Osteoblast (primary cell): ENCODE measurements at places on chromosomes 16 and 17.
A peak's percentile ranks its signal among the peaks of the same experiment; 100 is the strongest.

GRCh38 chr17:4324463-4324862 lies 42.0 kb downstream of the UBE2G1 start:
- no peak for DNase-seq

- DNase-seq = no peak
Measured at GRCh38 chr16:1170076-1170418, 17.1 kb downstream of the CACNA1H start.

DNA sequence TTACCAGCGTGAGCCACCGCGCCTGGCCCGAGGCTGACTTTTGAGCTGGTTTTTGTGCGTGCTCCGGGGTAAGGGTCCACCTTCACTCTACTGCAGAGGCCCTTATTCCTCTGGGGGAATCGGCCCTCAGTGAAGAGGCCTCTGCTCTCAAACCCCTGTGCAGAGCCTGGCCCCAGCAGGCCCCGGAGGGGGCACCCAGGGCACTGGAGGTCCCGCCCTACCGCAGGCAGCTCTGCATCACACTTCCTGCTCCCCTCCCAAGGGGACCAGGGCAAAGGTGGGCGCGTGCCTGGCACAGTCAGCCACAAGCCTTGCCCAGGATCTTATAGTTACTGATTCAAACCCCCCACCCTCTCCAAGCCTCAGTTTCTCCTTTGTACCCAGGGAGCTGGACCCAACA lies 3.6 kb upstream of the UBE2I start:
- peak; percentile 50 for DNase-seq

GRCh38 chr17:49580055-49580721 lies 4.5 kb downstream of the NXPH3 start:
- peak; percentile 77 for DNase-seq

- no peak for DNase-seq
Measured at GRCh38 chr16:57797216-57797525, 5.1 kb downstream of the KIFC3 start.

DNA sequence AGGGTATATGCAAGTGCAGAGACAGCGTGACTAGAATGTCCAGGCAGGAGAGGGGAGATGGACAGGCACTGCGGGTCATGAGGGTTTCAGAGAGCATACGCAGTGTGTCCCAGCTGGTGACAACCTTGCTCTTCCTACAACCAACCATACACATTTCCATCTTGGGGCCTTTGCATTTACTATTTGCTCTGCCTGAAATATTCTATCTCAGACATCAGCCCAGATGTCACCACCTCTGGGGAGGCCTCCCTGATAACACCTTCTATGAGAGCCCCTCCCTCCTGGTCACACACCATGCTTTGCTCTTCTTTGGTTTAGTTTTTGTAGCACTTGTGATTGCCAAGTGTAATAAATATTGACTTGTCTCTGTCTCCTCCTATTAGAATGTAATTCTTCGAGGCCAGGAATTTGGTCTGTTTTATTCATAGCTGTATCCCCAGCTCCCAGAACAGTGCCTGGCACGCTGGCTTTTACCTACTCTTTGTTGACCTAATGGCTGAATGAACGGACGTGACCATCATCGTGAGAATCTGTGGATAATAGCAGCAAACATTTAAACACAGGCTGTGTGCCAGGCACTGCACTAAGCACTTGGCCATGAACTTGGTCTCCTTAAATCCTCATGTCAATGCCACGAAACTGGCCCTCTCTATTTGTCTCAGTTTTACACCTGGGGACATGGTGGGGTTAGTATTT lies 51.9 kb downstream of the PLCG2 start:
- no peak for DNase-seq

- no peak for DNase-seq
Measured at GRCh38 chr16:12661656-12662172, 142.0 kb downstream of the CPPED1 start.

DNA sequence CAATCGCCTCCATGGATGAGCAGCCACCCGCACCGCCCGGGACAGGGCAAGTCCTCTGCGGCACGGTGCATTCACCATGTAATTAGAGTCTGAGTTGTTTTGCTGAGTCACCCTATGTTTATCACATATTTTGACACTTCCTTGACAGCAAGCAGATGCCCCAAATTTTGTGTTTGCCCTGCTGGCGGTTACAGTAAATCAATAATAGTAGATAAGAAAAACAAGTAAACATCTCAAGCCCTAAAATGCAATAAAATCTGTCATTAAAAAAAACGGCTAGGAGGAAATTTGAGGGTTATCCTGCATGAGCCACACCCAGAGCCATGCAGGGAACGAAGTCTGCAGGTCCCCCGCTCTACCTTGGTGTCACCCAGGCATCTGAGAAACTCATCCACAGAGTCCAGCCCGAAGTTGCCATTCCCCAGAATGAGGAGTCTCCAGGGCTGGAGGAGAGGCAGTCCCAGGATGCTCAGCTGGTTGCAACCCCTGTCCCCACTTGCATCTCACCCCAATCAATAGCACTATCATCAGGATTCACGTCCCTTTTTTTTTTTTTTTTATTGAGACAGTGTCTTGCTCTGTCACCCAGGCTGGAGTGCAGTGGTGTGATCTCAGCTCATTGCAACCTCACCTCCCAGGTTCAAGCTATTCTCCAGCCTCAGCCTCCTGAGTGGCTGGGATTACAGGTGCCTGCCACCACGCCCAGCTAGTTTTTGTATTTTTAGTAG lies 16.5 kb upstream of the ST6GALNAC1 start:
- no peak for DNase-seq

DNA sequence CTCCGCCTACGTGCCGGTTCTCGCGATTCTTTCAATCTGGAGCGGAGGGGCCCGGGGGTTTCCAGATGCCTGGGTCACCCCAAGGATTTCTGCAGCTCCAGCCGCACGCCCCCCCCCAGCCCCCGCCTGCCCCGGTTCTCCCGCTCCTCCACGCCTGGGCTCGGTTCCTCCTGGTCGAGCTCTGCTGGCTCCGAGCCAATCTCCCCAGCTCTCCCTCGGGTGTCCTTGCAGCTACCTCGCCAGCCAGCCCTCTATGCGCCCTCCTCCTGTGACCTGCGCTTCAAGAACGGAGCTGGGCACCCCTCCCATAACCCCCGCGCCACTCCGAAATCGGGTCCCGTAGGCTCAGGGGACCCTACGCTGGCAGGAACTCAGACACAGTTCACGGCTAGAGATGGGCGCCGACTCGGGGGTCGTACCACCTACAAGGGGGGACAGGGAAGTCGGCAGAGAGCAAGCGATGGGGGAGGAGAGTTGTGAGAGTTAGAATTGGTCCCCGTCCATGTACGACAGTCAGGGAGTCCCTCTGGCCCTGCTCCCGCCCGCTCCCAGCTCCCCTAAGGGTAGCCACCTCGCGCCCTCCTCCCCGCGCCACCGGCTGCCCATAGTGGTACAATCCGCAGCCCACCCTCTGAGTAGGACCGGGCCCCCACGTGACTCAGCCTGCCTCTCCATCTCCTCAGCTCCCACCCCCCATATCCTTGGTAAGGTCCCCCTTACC lies 961 bp downstream of the FGF11 start:
- DNase-seq = peak; percentile 86

DNA sequence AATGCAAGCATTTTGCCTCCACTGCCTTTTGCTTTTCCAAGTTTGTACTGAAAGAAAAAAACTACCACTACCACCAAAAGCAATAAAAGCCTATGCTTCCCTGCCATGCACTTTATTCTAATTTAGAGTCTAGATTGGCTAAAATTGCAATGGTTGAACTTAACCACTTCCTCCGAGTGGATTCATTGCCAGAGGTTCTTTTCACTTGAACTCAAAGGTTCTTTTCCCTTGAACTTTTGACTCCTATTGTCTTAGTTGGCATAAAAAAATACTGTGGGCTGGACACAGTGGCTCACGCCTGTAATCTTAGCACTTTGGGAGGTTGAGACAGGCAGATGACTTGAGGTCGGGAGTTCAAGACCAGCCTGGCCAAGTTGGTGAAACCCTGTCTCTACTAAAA lies 319.8 kb upstream of the GOT2 start:
- no peak for DNase-seq

- peak; percentile 93 for DNase-seq
Measured at GRCh38 chr17:44354582-44355561, 8.8 kb downstream of the FAM171A2 start.

DNA sequence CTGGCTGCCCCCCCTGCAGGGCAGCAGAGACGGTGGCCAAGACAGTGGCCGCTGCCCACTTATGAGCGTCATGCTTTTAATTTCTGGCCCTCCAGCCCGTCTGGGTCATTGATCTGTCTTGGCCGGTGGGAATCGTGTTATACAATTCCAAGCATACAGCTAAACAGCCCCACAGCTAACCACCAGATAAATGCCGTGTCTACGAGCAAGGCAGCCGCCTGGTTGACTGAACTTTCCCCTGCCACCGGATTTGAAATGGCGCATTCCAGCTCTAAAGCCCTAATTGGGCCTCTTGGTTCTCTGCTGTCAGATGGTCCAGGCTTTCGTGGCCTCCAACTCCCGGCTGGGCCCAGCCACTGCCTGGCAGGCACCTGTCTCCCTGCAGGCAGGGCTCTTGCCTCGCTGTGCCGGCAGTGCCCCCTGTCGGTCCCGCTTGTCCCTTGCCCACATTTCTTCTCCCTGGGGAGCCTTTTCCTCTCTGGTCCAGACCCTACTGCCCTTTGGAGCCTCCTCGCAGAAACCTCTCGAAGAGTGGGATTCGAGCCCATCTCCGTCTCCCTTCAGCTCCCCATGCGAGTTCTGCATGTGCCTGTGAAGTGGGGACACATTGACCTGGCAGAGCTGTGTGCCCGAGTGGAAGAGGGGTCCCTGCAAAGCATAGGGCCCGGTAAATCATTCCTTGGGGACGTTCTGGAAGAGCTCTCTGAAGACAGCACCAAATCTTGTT lies 1.8 kb upstream of the RBFOX3 start:
- DNase-seq = peak; percentile 81

DNA sequence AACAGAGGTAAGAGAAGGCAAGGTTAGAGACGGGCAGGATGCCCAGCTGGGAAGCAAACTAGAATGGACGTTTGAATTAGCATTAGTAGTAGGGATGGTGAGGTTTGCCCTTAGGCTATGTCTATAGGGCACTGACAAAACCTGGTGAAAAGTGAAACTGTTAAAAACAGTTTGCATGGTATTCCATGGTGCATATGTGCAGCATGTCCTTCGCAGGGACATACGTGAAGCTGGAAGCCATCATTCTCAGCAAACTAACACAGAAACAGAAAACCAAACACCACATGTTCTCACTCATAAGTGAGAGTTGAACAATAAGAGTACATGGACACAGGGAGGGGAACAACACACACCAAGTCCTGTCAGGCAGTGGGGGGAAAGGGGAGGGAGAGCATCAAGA lies 25.8 kb downstream of the NACA2 start:
- DNase-seq = no peak

GRCh38 chr17:29474297-29474696 lies 84.1 kb downstream of the TAOK1 start:
- no peak for DNase-seq

DNA sequence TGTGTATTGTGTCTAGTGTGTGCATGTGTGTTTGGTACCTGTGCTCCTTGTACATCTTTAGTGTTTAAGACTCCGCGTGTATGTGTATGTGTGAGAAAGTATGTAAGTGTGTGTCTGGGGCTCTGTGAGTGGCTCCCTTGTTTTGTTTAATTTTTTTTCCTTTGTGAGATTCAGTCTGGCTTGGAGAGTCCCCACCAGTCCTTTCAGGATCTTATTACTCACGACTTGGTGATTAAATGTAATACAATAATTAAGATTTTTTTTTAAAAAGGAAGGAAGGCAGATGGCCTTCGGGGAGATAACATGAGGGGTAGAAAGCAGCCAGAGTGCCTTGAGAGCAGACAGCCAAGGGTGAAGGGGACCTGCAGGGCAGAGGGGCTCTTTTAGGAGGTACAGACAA lies 33.9 kb downstream of the FZD2 start:
- peak; percentile 29 for DNase-seq

DNA sequence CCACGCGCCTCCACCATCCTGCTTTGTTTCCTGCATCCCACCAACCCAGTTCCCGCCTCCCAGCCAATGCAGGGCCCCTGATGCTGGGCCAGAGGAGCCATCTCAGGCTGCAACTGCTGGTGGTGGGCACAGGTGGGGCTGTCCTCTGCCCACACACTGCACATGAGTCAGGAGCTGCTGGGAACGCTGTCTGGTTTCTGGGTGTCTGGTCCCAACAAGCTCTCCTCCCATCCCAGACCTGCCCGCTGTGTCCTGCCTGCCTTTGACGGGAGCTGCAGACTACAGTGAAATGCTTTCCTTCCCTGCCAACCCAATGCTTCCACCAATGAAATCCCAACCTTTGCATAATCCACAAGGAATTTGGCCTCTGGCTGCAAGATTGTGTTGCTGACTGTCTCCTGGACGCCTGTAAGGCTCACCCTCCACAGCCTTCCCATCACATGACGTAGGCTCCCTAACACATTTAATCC lies 98.9 kb downstream of the N4BP1 start:
- peak; percentile 94 for DNase-seq

DNA sequence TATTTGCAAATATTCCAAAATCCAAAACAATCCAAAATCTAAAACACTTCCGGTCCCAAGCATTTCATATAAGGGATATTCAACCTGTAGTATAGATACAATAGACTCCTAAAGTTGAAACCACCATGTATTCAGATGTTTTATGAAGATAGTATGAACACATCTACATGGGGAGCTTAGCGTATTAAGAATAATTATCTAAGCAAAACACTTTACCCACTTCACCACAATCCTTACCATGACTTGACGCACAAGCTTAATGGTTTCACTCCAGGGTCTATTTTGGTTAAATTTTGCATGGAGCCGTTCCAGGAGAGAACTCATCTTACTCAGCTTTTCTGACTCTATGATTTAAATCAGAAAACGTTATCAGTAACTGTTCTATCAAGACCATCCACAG lies 3.5 kb downstream of the MED1 start:
- no peak for DNase-seq

DNA sequence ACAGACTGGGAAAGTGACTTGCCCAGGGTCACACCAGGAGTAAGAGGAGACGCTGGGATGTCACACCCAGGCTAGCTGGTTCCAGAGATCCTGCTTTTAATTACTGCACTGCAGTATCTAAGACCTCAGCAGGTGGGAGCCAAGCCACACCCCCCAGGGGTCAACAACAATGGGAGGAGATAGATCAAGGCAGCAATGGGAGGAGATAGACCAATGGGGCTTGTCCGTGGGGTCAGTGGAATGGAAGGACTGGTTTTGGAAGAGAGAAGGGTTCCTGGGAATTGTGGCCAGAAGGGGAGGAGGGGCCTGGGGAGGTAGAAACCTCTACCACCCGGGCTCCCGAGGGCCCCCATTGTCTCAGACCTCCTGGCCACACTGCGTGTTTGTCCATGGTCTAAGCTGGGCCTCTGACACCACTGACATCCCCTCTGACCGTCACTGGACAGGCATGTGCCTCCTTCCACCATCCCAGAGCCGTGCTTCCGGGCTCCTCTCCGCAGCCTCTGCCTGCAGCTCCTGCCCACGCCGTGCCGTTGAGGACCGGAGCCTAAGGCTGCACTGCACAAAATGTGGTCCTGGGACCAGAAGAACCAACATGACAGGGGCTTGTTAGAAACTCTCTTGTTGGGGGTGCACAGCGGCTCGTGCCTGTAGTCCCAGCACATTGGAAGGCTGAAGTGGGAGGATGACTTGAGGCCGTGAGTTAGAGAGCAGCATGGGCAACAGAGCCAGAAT lies 69.8 kb upstream of the RPH3AL start:
- no peak for DNase-seq

- peak; percentile 99 for DNase-seq
Measured at GRCh38 chr16:67173808-67174705, 3.7 kb downstream of the NOL3 start.
